ENCODE measurements at places on chromosomes 6 and 20. TPM values are rescaled to one million over a fixed set of nuclear protein-coding genes. Genes with fewer than 3 reads are reported as not detected.

The TNFRSF6B gene
- not detected for total RNA-seq

The RPS6KA2 gene
- total RNA-seq: 23.8 TPM

The KPNA5 gene
- total RNA-seq: 12.6 TPM

The CDH22 gene
- total RNA-seq: 1.3 TPM

The SNAP25 gene
- 12.5 TPM for total RNA-seq

The UBE2C gene
- 46.4 TPM for total RNA-seq

The OPN5 gene
- total RNA-seq: 4.6 TPM

The NKX2-4 gene
- not detected for total RNA-seq

The SPTLC3 gene
- total RNA-seq: 10.6 TPM

Data from type B pancreatic cell (in vitro differentiated cells).